ENCODE measurements at places on chromosomes 6 and 20. TPM values are rescaled to one million over a fixed set of nuclear protein-coding genes. Genes with fewer than 3 reads are reported as not detected.

The HLA-DMB gene
- 39.8 TPM for total RNA-seq

The NUP43 gene
- 13.0 TPM for total RNA-seq

The RNF182 gene
- 2.6 TPM for total RNA-seq

The PAK1IP1 gene
- 6.0 TPM for total RNA-seq

The HTR1E gene
- not detected for total RNA-seq

DNA sequence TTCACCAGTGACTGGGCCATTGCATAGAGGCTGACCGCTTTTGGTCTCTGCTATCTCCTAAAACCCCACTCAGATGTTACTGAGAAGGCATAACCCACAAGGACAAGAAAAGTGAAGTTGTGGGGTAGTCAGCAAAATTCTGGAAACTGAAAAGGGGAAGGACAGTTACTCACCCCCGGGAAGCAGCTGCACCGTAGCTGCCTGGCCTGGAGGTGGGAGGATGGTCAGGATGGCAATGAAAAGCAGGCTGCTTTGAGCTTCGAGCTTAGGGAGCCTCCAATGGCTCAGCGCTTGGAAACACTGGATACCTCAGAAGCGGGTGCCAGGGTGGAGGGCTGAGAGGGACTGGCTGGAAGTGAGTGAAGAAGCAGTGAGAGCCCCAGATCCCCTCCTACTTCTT is 56.0 kb downstream of the KCNK5 start:
- no peaks in the 10 kb centered on the region for H3K4me1 ChIP-seq
- H3K27me3 ChIP-seq, result no peaks in the 10 kb centered on the region
- H3K36me3 ChIP-seq, result no peaks in the 10 kb centered on the region
- H3K4me3 ChIP-seq, result no peak overlapping the region
- H3K27ac ChIP-seq, result no peak overlapping the region

DNA sequence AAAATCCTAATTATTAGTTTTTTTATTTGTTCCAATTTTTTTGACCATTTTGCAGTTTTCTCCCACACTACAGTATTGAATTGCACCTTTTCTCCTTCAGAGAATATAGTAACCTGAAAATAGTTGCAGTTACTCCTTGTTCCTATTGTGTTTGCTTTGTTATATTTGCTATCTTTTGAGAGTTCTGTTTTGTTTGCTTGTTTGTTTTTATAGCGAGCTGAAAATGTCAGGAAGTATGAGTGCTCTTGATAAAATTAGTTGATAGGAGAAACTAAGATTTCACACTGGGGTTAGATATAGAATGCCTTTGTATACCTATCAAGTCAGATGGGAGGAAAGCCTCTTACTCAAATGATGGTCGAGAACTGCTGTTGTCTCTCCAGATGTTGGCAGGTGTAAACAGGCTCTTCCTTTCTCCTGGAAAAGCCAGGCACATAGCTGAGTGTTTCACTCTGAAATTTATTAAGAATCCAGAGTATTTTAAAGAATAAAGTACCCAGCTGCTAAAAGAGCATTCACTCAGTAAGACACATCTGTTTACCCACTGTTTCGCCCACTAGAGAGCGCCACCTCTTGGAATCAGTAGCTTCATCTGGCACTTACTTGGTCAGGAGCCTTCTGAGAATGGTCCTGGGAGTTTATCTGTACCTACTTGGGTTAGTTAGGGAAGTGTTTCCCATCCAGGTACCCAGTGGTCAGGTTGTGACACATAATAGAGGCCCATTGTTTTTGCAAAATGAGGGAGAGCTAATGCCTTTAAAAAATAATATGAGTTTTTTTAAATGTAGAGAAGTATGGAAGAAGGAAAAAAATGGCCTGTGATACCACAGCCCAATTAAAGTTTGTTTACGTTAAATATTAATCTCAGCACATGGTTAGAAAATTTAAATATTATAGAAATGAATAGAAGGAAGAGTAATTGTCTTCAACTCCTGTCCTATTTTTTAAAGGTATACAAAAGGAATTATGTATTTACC is 11.2 kb downstream of the NT5DC1 start:
- no peak overlapping the region for H3K27ac ChIP-seq
- DNase-seq, result no peak
- H3K36me3 ChIP-seq, result peaks cover 77% of the 10 kb centered on the region

- H3K27ac ChIP-seq, result peak overlapping the region; percentile 75
- H3K4me3 ChIP-seq, result peak overlapping the region; percentile 63
- peaks cover 5% of the 10 kb centered on the region for H3K4me1 ChIP-seq
- DNase-seq, result no peak
- H3K27me3 ChIP-seq, result no peaks in the 10 kb centered on the region
Observed at GRCh38 chr6:161274488-161274858, 612 bp upstream of the AGPAT4 start.

DNA sequence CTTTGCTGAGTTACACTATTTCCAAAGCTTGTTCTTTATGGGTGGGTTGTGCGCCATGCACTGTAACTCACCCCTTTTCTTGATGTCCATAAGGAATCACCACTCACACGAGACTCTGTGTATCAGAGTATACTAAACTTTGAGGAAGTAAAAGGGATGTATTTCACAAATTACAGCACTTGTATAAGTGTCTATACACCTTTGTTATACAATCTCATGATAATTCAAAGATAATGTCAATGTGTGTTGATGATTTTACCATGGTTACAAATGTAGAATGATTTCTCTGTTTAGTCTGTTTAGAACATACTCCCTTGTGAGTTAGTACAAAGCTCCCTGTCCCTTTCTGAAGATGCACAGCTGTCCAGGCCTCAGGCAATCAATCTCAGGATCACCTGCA is 922.2 kb upstream of the MAP3K7 start:
- H3K4me3 ChIP-seq, result no peak overlapping the region
- no peak for DNase-seq
- H3K27ac ChIP-seq, result no peak overlapping the region
- no peaks in the 10 kb centered on the region for H3K36me3 ChIP-seq
- H3K4me1 ChIP-seq, result no peaks in the 10 kb centered on the region

- H3K27ac ChIP-seq, result no peak overlapping the region
- DNase-seq, result no peak
- no peaks in the 10 kb centered on the region for H3K27me3 ChIP-seq
- H3K4me3 ChIP-seq, result no peak overlapping the region
Observed at GRCh38 chr20:39263076-39263475, 300.9 kb downstream of the DHX35 start.

GRCh38 chr6:156046841-156047449 is 591.3 kb upstream of the NOX3 start:
- no peak overlapping the region for H3K4me3 ChIP-seq
- DNase-seq, result no peak
- no peak overlapping the region for H3K27ac ChIP-seq
- H3K4me1 ChIP-seq, result no peaks in the 10 kb centered on the region
- no peaks in the 10 kb centered on the region for H3K36me3 ChIP-seq

DNA sequence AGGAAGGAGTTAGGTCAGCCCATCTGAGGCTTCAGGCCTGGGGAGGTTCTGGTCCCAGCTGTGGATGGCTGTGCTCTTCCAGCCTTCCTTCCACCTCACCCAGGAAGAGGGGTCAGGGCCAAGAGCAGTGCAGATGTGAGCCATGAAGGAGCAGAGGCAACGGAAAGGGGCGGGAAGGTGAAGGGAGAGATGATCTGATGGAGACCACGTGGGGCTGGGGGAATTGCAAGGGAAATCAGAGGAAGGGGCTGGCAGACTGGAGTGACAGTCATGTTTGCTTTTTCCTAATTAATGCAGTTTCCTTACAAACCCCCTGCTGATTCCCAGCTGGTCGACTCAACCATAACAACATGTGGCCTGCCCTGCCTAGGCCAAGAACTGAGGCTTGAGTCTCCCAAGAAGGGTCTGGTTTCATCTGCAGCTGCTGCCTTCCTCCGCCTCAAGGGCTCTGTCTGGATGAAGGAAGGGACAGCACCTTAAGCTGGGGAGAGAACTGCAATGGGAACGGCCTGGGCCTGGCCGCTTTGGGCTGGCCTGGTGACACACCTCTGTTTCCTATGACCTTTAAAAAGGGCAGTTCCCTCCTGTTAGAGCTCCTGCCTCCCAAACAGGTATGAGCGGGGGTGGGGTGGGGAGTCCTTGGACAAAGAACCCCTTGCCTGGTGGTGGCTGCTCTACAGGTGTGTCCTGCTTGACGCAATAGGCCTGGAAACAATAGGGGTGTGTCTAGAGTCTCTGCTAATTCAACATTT is 7.8 kb upstream of the MRPS18A start:
- H3K36me3 ChIP-seq, result no peaks in the 10 kb centered on the region
- peak; percentile 86 for DNase-seq
- H3K27ac ChIP-seq, result peak overlapping the region; percentile 72

DNA sequence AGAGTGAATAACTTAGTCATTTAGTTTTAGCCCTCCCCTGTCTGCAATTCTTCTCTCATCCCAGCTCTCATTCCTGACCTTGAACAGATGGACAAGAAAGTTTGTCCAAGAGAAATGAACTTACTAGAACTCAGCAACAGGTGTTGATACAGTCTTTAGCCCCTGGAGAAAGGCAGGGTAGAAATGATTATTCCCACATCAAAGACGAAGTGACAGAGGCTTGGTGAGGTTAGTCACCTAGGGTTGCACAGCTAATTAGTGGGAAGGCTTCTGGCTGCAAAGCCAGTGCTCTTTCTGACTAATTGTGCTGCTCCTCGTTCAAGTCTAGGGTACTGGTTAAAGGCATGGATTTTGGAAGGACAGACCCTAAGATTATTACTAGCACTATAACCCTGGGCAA is 4.5 kb downstream of the ZDHHC14 start:
- no peak overlapping the region for H3K27ac ChIP-seq
- H3K4me3 ChIP-seq, result no peak overlapping the region
- H3K27me3 ChIP-seq, result no peaks in the 10 kb centered on the region
- H3K36me3 ChIP-seq, result no peaks in the 10 kb centered on the region
- peaks cover 3% of the 10 kb centered on the region for H3K4me1 ChIP-seq

- H3K27me3 ChIP-seq, result no peaks in the 10 kb centered on the region
- no peaks in the 10 kb centered on the region for H3K36me3 ChIP-seq
- no peak for DNase-seq
- no peaks in the 10 kb centered on the region for H3K4me1 ChIP-seq
- no peak overlapping the region for H3K27ac ChIP-seq
- no peak overlapping the region for H3K4me3 ChIP-seq
Observed at GRCh38 chr6:108350528-108350927, 55.7 kb downstream of the AFG1L start.

GRCh38 chr6:22612236-22612635 is 42.9 kb downstream of the HDGFL1 start:
- H3K27ac ChIP-seq, result no peak overlapping the region
- no peak for DNase-seq
- no peaks in the 10 kb centered on the region for H3K36me3 ChIP-seq
- no peaks in the 10 kb centered on the region for H3K4me1 ChIP-seq
- no peak overlapping the region for H3K4me3 ChIP-seq
- H3K27me3 ChIP-seq, result no peaks in the 10 kb centered on the region

DNA sequence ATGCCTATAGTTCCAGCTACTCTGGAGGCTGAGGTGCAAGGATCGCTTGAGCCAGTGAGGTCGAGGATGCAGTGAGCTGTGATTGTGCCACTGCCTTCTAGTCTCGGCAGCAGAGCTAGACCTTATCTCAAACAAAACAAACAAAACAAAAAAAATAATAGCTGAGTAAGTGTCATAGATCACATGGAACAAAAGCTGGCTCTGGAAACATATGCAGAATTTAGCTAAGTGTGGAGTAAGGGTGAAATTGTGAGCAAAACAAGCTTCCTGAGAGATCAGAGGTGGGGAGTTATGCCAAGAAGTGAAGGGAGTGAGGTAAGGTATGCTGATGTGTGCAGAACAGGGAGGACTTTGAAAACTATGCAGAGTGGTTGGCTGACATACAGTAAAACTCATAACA is 18.7 kb downstream of the SGK1 start:
- H3K36me3 ChIP-seq, result no peaks in the 10 kb centered on the region
- no peak for DNase-seq
- H3K4me3 ChIP-seq, result no peak overlapping the region
- H3K4me1 ChIP-seq, result peaks cover 3% of the 10 kb centered on the region

- peaks cover 15% of the 10 kb centered on the region for H3K4me1 ChIP-seq
- H3K4me3 ChIP-seq, result no peak overlapping the region
- H3K27ac ChIP-seq, result no peak overlapping the region
- H3K36me3 ChIP-seq, result no peaks in the 10 kb centered on the region
Observed at GRCh38 chr6:137931849-137932465, 64.9 kb downstream of the TNFAIP3 start.

DNA sequence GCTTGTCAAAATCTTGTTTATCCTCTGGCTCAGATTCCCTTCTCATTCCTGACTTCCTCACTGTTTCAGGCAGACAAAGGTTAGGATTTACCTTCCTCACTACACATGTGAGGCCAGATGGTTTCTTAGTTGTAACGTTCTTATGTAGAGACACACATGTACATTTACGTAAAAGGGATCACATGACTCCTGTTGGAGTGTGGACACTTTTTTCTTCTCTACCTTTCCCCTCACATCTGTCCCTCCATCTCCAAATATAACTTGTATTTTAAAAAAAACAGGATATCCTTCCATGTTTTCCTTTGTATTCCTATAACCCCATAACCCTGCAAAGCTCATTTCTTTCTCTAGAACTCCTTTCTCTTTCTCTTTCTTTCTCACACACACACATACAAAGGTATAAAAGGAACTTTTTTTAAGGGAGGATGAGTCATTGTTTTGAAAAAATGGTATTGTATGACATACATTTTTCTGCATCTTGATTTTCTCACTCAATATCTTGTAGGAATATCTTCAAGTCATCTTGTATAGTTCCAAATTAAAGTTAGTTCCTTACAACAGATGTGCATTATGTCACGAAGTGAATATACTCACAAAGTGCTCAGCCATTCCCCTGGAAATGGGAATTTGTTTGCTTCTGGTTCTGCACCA is 78.2 kb upstream of the SULF2 start:
- H3K27ac ChIP-seq, result no peak overlapping the region
- no peak for DNase-seq
- H3K27me3 ChIP-seq, result no peaks in the 10 kb centered on the region
- H3K4me3 ChIP-seq, result no peak overlapping the region
- H3K36me3 ChIP-seq, result no peaks in the 10 kb centered on the region
- H3K4me1 ChIP-seq, result no peaks in the 10 kb centered on the region

GRCh38 chr6:156674197-156674596 is 103.0 kb upstream of the ARID1B start:
- DNase-seq, result no peak
- no peaks in the 10 kb centered on the region for H3K4me1 ChIP-seq
- no peak overlapping the region for H3K27ac ChIP-seq
- no peaks in the 10 kb centered on the region for H3K27me3 ChIP-seq
